ENCODE measurements at places on chromosomes 5 and 9.

DNA sequence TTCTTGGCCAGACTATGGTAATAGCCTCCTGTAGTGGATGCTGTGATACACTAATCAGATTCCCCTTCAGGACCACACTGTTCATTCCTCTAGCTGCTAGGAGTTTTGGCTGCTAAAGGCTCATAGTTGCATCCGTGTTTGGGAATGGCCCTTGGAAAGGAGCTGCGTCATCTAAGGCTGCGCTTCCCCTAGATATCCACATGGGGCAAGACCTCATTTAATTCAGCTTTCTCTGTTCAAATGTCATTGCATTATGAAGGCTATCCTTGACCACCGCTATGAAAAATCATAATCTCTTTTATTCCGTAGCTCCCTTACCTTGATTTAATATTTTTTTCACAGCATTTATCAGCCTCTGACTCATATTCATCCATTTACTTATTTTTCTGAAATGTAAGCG lies 258.3 kb upstream of the NR4A3 start:
- DNase-seq: no peak

DNA sequence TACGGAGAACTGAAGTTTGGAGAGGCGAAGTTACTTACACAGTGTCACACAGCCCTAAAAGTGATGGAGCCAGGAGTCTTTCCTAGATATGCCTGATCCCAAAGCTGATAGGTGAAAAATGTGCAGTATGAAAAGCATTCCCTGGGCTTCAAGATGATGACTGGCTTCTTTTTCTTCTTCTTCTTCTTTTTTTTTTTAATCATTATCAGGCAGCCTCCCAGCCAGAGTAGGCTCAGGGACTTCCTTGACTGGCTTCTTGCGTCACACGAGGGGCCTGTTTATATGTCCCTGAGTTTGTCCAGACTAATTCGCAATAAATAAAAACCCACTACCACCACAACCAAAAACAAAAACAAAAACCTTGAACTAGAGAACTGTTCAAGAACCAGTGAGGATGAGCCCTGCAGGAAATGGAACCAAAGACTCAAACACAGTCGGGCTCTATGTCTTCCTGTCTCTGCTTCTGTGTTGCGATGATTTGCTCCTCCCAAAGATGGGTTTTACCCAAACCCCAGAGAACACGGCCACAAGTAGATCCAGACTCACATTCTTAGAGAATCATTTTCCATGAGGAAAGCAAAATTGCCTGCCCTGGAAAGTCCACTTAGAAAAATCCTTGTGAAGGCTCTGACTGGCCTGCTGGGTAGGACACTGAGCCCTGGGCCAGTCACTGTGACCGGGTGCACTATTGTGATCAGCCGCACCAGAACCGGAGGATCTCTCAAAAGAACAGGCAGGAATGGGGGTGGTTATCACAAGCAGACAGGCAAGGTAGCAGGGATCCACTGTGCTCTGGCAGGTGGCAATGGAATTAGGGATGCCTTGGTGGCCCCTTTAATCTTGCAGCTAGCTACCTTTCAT lies 38.0 kb upstream of the ADAM19 start:
- no peak for DNase-seq

DNA sequence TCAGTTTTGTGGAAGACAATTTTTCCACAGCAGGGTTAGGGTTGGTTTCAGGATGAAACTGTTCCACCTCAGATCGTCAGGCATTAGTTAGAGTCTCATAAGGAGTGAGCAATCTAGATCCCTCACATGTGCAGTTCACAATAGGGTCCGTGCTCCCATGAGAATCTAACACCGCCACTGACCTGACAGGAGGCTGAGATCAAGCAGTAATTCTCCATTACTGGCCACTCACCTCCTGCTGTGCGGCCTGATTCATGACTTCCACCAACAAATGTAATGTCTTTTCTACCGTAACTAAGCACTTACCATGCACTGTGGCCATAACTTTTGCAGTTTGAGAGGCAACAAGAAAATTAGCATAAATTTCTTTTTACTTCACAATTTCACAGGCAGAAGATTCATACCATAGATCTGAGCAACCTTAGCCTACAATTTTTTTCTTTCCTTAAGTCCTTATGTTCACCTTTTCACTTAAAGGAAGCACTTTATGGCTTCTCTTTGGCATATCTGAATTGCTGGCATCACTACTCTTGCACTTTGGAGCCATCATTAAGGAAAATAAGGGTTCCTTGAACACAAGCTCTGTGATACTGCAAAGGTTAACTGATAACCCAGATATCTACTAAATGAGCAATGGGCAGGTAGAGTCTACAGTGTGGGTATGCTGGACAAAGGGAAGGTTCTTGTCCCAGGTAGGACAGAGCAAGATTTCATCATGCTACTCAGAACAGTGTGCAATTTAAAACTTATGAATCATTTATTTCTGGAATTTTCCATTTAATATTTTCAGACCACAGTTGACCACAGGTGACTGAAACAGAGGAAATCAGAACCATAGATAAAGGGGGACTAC lies 83.0 kb upstream of the IFNK start:
- no peak for DNase-seq

DNA sequence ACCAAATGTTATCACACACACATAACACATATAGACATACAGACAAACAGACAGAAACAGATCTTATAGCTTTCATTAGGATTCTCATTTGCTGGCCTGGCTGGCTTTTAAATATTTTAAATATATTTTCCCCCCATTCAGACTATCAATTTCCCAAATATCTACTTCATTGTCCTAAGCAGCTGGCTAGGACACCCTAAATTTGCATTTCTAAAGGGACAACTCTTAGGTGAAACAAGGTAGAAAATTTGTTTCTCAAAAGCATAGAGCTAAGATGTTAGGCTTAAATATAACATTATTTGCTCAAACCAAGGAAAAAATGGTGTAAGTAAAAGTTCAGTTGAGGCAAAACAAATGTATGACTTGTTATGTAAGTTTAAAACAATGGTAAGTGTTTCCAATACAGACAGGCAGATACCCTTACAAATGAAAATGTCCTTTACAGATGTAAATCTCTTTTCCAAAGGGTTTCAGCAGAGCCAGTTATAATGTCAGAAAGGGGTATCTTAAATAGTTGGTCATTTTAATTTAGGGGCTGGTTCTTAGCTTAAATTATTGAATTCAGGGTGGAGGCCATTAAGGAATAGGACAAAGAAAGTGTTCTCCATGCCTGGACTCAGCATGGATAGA lies 522.8 kb downstream of the DMRTA1 start:
- DNase-seq: no peak

DNA sequence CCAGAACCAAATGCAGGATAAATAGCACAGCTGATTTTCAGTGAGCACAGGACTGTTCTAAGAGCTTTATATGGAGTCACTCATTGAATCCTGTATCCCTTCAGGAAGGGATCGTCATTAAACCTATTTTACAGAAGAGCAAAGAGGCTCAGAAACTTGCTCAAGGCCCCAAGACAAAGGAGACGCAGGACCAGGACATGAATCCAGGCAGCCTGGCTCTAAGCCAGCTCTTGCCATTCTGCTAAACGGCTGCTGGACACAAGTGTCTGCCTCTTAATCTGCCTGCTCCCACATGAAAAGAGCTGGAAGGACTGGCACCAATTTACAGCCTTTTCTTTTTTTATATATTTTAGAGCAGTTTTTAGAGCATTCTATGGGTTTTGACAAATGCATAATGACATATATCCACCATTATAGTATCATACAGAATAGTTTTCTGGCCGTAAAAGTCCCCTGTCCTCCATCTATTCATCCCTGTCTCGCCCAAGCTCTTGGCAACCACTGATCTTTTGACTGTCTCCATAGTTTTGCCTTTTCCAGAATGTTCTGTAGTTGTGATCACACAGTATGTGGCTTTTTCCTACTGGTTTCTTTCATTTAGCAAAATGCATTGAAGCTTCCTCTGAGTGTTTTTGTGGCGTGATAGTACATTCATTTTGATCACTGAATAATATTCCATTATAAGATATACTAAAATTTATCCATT lies 37.5 kb downstream of the RETREG1 start:
- no peak for DNase-seq

All from EL (cell line).